ENCODE measurements at places on chromosomes 5 and 9.

- no peak for DNase-seq
Measured at GRCh38 chr9:89144238-89144637, 34.4 kb downstream of the SHC3 start.

GRCh38 chr5:67478337-67478736, 281.7 kb upstream of the CD180 start:
- no peak for DNase-seq

GRCh38 chr9:128094950-128095544, 27.0 kb downstream of the SLC25A25 start:
- DNase-seq, result no peak

DNA sequence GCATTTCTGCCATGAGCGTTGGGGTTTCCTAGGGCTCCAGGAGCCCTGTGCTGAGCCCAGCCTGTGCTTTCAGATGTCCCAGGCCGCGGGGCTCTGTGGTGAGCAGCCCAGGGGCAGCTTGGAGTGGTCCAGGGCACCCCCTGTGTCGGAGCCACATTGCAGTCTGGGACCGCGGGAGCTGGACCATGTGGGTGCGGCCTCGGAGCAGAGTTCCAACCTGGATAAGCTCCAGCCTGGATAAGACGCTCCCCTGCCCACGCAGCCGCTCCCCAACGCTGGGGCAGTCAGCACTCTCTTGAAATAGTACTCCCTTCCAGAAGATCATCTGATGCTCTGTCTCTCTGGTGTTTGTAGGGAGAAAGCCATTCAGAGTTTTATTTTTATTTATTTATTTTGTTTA, 111.1 kb downstream of the WNK2 start:
- DNase-seq, result no peak

DNA sequence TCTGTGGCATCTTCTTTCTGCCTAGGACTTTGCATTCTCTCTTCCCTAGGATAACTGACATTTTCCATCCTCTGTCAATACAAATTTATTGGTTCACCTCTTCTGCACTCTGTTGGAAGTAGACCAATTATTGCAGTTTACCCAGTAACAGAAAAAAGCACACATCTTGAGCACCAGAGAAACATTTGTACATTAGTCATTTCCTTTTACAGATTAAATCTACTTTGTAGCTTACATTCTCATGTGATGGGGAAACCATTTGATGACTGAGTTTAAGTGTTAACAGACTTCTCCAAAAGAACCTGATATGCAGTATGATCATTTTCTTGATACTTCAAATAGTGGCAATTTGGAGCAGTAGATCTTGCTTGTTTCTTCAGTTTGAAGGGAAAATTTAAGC, 1098.8 kb downstream of the DTWD2 start:
- no peak for DNase-seq

DNA sequence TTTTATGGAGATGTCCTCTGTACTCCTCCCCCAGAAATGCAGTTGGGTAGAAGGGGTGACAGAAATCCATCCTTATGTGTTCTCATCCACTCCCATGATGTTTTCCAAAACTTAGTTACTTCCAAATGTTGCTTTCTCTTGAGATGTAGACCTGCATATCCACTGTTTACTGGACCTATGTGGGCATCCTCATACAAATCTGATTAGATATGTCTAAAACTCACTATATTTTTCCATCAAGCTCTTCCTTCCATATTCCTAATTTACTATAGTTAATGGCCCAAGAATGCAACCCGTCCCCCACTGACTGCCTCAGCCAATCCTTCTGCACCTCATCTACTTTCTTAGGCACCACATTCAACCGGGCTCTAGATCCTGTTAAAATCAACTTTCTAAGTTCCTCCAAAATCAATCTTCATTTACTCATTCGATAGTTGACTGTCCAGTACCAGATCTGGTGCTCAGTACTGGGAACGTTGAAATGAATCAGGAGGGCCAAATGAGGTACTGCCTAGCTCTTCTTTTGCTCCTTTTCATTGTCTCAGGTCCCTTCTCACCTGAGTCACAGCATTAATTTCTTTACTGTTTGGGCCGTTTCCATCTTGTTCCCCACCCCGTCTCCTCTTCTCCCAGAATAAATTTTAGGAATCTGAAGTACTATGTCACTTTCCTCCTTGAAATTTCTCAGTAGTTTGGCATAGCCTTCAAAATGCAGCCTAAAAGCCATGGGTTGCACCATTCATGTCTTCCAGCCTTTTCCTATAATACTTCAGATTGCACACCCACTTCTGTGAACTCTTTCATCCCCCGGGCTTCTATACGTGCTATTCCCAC, 7.9 kb downstream of the PLK2 start:
- no peak for DNase-seq

GRCh38 chr5:60540856-60541805, 158.8 kb downstream of the DEPDC1B start:
- no peak for DNase-seq
